ENCODE measurements at places on chromosomes 11 and 22. TPM values are rescaled to one million over a fixed set of nuclear protein-coding genes. Genes with fewer than 3 reads are reported as not detected.

GRCh38 chr22:23800297-23801237 is 13.8 kb downstream of the SMARCB1 start:
- DNase-seq = no peak

- DNase-seq = no peak
Observed at GRCh38 chr11:68532727-68533369, 72.3 kb downstream of the PPP6R3 start.

Gene IGF2
- polyA plus RNA-seq = 20.4 TPM

Gene PTPRCAP
- 0.27 TPM for polyA plus RNA-seq

Data from BJ (cell line).